ENCODE measurements at places on chromosomes 11 and 22.

DNA sequence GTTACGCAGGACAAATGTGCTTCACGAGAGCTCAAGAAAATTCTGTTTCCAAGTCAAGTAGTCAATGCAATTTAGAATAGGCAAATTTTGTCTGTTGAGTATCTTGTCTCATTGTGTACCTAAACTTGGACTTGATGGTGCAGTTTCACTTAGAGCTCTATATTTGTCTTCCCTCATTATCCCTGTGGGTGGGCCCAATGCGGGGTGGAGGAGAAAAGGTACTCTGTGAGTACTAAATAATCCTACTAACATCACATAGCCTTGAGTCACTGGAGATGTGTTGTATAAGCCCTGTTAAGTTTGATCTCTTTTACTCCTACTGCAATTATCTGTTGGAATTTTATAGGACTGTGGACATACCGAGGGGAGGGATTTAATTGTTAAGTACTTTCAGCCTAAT is 331.2 kb downstream of the METTL15 start:
- DNase-seq = no peak

DNA sequence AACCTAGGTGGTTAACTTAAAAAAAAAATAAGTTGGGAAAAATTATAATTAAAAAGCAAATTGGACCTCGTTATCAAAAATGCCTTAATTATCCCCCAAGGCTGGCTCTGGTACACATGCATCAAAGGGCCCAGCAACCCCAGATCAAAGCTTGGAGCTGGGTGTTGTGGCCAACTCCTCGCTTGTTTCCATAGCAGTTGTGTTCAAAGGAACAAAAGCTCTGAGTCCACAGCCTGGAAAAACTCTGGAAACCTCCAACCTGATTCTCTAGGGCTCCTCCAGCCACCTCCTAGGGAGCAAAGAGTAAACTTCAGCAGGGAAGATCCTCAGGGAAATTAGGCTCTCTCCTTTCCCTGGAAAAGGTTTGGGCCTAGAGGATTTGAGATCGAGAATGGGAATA is 149.4 kb downstream of the NXPE2 start:
- no peak for DNase-seq

DNA sequence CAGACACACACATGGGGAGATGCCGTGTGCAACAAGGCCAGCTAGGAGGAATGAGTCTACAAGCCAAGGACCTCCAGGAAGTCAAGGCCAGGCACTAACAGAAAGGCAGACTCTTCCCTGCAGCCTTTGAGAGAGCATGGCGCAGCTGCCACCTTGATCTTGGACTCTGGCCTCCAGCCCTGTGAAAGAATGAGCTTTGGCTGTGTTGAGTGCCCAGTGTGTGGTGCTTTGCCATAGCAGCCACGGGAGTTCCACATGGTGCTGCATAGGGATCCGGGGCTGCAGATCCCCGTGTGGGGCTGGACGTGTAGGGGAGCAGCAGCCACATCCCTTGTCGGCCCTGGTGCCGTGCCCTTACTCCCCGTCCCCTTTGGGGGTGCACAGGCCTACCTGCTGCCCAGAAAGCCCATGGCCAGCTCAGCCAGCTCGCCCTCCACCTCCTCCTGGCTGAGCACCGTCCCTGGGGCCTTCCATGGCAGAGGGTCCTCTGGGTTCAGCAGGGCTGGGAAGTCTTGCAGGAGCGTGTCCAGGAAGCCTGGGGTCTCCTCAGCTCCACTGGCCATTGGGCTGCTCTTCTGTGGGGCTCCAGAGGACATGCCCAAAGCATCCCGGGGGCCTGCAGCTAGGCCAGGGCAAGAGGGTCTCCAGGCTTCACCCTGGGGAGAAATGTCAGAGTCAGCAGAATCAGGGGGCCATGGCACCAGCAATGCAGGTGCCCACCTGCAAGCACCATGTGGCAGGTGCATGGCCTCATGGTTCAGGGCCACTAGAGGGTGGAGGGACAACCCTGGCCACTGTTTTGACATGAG is 7.0 kb downstream of the PPM1F start:
- DNase-seq = no peak

DNA sequence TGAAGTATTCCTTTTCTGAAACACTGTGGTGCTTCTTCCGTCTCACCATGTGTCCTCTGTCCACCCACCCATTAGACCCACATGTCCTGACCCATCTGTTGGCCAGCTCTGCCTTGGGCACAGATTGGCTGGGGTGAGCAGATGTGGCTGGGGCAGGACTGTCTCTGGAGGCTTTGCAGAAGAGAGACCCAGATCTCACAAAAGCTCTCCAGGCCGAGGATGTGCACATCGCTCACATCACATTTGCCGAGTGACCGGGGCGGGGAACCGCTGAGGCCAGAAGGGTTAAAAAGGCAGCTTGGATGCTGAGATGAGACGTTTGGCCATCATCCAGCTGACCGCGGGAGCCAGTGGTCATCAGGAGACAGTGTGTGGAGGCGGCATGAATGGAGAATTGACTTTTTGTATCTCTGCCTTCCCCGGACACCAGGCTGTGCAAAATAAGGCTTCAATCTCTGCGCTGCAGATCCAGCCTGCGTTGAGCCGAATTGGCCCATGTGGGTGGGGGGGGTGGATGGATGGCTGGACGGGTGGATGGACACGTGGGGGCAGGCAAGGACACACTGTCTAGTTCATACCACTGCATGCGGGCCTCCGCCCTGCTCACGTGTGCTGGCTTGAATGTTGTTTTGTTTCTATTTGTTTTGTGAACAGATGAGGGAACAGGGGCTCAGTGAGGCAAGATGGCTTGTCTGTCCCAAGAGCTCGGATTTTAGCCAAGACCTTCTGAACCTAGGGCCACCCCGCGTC is 6.1 kb downstream of the IFITM10 start:
- DNase-seq = no peak

DNA sequence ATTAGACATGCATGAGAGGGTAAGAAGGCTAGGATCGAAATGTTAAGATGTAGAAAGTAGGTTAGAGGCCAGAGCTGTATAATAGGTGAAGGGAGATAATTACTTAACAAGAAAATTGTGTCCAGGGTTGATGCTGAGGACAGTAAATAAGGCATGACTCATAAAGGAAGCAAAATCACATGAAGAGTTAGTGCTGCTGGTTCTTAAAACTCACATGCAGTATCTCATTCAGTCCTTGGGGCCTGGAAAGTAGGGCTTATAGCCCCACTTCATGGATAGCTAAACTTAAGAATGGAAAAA is 130.2 kb downstream of the NCAM1 start:
- DNase-seq = no peak

GRCh38 chr22:19643448-19644313 is 70.6 kb upstream of the SEPTIN5 start:
- DNase-seq = peak; percentile 74

DNA sequence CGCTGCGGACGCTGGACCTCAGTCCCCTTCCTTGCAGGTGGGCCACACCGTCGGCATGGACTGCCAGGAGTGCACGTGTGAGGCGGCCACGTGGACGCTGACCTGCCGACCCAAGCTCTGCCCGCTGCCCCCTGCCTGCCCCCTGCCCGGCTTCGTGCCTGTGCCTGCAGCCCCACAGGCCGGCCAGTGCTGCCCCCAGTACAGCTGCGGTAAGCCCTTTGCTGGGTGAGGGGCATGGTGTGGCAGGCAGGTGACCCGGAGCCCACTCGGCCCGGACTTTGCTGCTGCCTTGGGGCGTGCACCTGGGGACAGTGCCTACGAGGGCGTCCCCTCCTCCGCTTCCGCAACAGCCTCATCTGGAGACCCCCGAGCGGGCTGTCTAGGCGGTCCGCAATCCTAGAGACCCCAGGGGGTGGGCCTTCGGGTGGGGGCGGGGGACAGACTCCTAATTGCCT is 25.4 kb upstream of the MUC5B start:
- no peak for DNase-seq

- no peak for DNase-seq
Measured at GRCh38 chr11:66858186-66858938, 1.5 kb downstream of the LRFN4 start.

DNA sequence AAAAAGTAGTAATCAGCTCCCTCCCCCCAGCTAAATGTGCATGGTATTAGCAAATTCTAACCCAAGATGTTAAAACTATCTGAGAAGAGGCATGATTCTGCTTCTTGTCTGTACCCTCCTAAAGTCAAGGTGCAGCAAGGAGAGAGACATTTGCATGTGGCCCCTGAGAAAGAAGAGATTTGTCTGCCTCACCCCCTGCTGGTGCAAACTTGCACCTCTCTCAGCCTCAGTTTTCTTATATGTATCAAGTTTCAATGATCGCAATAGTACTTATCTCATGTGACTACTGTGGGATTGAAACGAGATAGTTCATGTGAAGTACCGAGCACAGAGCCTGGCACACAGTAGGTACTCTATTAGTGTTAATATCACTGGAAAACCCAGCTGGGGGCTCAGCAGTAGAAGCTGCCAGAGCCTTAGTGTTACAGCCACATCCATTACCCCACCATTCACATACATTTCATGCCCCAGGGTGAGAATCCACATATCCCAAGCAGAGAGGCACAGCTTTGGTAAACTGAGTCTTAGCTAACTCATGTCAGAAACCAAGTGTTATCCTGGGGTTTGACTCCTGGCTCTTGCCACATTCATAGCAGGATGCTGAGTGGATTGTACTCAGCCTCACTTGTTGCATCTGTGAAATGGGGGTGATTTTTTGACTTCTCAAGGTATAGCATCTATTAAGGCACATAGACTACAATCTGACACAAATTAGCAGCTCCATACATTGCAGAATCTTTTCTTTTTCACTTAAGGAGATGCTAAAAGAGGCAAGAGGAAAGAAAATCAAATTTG is 24.9 kb downstream of the CD44 start:
- DNase-seq = peak; percentile 31

GRCh38 chr11:6633422-6634408 is 14.5 kb upstream of the TPP1 start:
- no peak for DNase-seq

GRCh38 chr22:44242946-44243724 is 62.4 kb downstream of the PARVG start:
- no peak for DNase-seq

DNA sequence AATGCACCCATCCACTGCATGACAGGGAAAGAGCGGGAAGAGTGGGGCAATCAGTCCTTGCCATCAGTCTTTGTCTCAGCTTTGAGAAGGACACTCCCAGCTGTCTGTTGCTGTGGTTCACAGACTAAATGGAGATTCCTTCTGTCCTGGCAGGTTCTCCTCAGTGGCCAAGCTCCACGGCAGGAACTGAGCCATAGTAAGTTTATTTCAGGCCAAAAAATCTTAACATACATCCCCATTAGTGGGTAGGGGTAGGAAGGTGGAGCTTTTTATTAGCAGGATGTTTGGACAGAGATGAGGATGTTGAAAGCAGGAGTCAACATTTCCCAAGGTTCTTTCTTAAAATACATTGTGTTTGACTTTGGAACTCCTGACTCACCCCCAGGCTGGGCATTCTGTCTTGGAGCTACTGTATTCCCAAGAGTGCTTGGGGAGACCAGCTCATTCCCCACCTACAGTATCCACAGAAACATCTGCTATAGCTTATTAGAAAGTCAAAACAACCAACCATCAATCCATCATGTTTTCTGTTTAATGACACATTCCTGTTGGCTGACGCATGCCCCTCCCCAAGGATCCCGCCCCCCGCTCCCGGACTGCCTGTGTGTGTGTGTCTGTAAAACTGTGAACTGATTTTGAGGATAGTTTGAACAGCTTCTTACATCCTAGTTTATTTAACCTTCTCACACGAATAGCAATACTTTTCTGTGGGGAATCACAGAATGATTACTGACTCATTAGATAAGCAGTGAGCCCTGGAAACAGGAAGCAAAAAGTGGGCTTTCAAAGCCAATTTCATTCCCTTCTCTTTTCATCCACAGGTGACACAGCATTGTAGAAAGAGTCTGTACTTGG is 109.5 kb downstream of the CCDC81 start:
- no peak for DNase-seq

GRCh38 chr11:75797116-75797515 is 17.9 kb upstream of the UVRAG start:
- peak; percentile 26 for DNase-seq

DNA sequence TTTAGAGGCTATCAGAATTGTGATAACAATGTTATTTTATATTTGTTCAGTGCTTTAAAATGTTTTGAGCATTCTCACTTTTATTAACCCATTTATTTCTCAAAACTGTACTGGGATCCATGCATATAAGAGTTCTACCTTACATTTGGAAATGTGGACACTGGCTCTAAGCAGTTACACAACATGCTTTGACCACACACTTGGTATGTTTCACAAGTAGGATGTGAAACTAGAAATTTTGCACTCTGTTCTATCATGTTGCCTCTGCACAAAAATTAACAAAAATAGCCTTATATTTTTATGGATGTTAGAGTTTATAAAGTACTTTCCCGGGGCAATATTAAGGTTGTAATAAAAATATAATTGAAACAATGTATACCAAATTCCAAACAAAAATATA is 126.9 kb upstream of the CHORDC1 start:
- DNase-seq = no peak

DNA sequence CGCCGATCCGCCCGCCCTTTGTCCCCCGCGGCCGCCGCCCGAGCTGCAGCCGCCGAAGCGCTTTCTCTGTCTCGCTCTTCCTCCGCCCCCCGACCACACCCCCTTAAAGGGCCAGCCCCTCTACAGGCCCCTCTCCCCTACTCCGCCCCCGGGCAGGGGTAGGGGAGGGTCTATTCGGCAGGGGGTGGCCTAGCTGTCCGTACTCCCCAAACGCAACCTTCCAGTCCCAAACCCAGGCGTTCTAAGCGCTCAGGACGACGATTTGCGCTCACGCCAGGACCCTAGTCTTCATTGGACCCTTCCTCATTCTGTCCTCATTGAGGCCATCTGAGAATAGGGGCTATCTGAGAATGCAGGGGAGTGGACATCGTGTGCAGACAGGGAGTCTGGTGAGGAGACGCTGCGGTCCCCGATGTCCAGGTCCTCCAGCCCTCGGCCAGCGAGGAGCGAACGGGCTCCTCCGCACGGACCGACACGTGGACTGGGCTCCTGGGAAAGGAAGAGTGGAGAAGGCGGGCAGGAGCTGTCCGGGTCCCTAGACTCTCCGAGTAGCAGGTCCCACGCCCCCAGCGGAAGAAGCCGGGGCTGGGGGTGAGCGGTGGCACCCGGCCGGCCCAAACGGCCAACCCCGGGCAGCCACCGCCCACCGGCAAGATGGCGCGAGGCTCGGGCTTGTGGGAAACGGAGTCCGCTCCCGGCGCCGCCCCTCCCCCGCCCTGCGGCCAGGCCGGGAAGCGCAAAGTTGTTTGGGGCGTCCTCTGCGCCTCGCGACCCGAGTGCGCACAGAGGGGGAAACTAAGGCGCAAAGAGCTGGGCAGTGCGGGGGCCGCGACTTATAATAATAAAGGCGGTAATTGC is at the start of gene PPP1R14B:
TSS of gene PPP1R14B (minus strand) at position 73 of the 858 bp plus-strand sequence. CDS start 270 bp downstream, outside the sequence.
- peak; percentile 89 for DNase-seq

DNA sequence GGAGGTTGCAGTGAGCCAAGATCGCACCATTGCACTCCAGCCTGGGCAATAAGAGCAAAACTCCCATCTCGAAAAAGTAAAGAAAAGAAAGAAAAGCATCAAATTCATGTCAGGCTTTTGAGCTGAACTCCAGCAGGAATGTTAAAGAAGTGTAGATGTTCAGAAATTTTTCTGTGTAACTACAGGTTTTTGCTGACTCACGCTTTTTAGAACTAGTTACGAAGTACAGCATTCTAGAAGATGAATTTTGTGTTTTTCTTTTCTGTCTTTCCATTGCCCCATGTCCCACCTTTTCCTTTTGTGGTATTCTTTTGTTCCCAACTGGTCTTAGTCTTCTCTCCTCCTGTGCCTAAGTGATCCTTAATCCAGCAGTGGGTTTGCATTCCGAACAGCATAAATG is 56.0 kb upstream of the HORMAD2 start:
- DNase-seq = no peak

- peak; percentile 41 for DNase-seq
Measured at GRCh38 chr11:43738600-43739409, 58.3 kb downstream of the HSD17B12 start.
